Activated CD4-positive, alpha-beta T cell treated with anti-CD3 and anti-CD28 coated beads, Interleukin-2, amount 10 ng/mL, durations not matched to agents 7 days and 5 days (primary cell): ENCODE measurements at places on chromosomes 7 and 10. TPM values are rescaled to one million over a fixed set of nuclear protein-coding genes. Genes with fewer than 3 reads are reported as not detected.
A peak's percentile ranks its signal among the peaks of the same experiment; 100 is the strongest.

Gene TRIM50
- total RNA-seq, result not detected

GRCh38 chr7:20007510-20007909 lies 209.7 kb downstream of the MACC1 start:
- no peaks in the 10 kb centered on the region for H3K36me3 ChIP-seq
- H3K4me3 ChIP-seq, result no peak overlapping the region
- no peaks in the 10 kb centered on the region for H3K27me3 ChIP-seq
- H3K27ac ChIP-seq, result no peak overlapping the region
- DNase-seq, result no peak

Gene ITGB8
- not detected for total RNA-seq

GRCh38 chr7:4037877-4038276 lies 644.2 kb upstream of the FOXK1 start:
- DNase-seq, result no peak
- no peaks in the 10 kb centered on the region for H3K36me3 ChIP-seq
- no peak overlapping the region for H3K27ac ChIP-seq
- no peaks in the 10 kb centered on the region for H3K4me1 ChIP-seq

DNA sequence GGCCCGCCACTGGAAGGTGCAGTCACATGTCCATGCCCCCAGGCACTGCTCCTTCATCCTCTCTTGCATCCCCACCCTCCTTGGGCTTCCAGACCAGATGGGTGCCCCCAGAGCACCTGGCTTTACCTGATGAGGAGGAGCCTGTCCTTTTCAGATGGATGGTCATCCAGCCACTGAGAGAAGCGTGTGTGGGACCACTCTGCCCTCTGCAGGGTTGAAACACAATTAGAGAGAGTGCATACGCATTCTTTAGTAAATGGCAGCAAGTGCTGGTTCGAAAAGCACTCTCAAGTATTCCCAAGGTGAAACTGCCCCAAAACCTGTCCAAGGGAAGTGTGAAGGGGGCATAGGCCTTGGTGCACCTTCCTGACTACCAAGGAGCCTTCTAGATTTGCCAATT lies 41.6 kb downstream of the HBP1 start:
- no peak for DNase-seq
- no peaks in the 10 kb centered on the region for H3K27me3 ChIP-seq
- H3K4me1 ChIP-seq, result no peaks in the 10 kb centered on the region

Gene FXYD4
- total RNA-seq, result not detected

DNA sequence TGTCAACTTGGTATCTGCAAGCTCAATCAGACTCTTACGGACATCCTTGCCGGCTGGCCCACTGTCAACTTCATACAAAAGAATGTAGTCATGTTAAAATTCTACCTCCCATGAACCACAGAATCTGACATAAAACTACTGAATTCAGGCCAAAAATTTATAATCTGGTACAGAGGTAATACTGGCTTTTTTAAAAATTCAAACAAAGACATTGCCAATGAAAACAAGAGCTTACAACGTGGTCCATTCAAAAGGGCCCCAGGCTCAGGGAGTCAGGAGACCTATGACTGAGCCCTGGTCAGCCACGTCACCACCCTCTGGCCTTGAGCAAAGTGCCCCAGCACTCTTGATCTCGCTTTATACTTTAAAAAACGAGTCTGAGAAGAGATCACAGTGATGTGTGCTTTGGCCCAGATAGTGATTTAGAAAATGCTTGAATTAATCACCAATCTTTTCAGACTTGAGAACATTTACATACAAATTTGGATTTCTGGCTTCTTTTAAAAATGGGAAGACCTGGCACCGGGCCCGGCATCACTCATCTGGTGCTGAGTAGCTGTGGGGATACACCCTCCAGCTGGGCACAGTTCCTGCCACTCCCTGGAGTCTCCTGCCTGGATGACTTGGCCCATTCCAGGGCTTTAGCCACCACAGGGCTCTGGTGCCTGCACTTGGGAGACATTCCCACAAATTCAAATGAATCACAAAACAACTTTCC lies 94.1 kb downstream of the PIP4K2A start:
- H3K27ac ChIP-seq, result peak overlapping the region; percentile 60
- H3K4me1 ChIP-seq, result peaks cover 91% of the 10 kb centered on the region
- peaks cover 27% of the 10 kb centered on the region for H3K36me3 ChIP-seq
- DNase-seq, result no peak
- H3K27me3 ChIP-seq, result no peaks in the 10 kb centered on the region

- DNase-seq, result no peak
- no peak overlapping the region for H3K27ac ChIP-seq
- no peaks in the 10 kb centered on the region for H3K4me1 ChIP-seq
These were observed 66.5 kb downstream of the ANLN start for GRCh38 chr7:36456138-36456537.

DNA sequence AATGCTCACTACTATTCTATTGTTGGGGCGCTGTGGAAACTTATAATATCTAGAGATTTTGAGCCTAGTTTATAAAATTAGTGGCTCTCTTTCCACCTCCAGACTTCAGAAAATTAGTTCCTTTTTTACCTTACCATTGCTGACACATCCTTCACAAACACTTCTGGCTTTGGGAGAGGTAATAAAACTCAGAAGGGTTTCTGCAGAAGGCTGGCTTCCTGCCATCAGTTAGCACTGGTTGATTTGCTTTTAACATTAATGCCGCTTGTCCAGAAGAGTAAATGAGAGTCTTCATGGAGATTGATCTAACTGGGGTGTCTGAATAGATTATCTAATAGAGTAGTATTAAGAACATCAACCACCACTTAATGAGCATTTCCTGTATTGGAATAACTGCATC lies 20.3 kb downstream of the ACSM6 start:
- DNase-seq, result no peak
- H3K27me3 ChIP-seq, result peaks cover 4% of the 10 kb centered on the region
- no peaks in the 10 kb centered on the region for H3K36me3 ChIP-seq
- no peak overlapping the region for H3K27ac ChIP-seq
- no peak overlapping the region for H3K4me3 ChIP-seq
- no peaks in the 10 kb centered on the region for H3K4me1 ChIP-seq

DNA sequence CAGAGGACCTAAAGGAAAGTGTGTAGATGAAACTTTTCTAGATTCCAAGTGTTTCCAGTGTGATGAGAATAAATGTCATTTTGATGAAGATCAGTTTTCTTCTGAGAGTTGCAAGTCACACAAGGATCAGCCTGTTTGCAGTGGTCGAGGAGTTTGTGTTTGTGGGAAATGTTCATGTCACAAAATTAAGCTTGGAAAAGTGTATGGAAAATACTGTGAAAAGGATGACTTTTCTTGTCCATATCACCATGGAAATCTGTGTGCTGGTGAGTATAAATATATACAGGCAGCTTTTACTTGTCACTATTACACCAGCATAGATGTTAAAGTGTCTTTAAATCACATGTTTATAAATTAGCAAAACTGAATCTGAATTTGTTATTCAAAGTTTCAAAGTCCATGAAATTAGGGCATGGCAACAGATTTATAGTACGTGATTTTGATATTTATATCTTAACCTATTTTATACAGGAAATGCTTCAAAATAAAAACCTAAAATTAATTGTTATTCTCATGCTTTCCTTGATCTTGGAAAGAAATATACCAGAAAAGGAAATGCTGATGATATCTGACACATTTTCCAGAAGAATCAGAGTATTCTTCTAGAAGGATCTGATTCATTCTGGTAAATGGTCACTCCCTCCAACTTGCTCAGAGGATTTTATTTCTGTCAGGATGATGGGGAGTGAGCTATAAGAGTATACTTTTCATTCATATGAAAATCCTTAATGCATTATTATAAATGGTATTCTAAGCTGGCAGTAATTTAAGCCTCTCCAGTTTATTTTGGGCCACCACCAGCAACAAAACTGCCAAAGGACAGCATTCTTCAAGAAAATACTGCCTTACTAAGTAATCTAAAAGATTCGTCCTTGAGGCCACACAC lies 71.4 kb downstream of the ITGB8 start:
- H3K36me3 ChIP-seq, result no peaks in the 10 kb centered on the region
- no peak overlapping the region for H3K27ac ChIP-seq
- H3K4me3 ChIP-seq, result no peak overlapping the region
- no peak for DNase-seq
- no peaks in the 10 kb centered on the region for H3K4me1 ChIP-seq

Gene RADIL
- total RNA-seq, result 0.84 TPM

Gene GAD2
- total RNA-seq, result not detected

DNA sequence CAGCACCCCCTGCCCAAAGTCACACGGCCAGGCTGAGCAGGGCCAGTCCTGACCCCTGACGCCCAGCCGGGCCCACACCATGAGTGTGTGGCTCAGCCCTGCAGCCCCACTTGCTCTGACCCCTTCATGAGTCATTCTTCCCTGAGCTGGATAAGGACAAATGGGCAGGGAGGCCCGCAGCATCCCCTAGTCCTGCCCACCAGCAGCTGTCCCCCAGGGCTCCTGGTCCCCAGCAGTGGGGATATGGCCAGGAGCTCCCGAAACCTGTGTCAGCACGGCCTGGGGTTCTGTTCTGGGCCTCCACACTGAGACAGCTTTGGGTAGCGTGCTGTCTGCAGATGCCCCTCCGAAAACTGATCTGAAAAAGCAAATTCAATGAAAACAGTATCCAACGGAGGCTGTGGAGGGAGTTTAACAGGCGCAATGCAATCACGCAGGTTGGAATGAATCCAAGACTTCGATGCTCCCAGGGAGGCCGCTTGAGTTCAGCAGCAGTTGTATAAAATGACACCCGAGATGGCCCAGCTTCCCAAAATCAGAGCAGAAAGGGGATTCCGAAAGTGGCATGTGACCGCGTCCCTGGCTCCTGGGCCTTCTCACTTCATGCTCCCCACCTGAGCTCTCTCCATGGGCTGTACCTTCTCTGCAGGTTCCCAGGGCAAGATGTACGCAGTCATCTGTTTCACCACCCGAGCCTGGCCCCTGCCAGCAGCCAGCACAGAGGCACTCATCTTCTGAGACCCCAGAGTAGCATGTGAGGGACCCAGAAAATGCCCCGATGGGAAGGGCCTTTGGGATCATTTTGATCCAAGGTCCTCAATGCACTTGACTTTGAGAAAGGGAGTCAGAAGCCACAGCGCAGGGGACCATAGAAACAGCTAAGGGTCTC lies 214.1 kb downstream of the USP6NL start:
- H3K4me1 ChIP-seq, result peaks cover 35% of the 10 kb centered on the region
- H3K27ac ChIP-seq, result no peak overlapping the region
- peaks cover 2% of the 10 kb centered on the region for H3K27me3 ChIP-seq
- H3K4me3 ChIP-seq, result no peak overlapping the region

Gene LAMB1
- total RNA-seq, result not detected

GRCh38 chr7:67743501-67743900 lies 746.9 kb downstream of the TYW1 start:
- DNase-seq, result no peak
- no peak overlapping the region for H3K4me3 ChIP-seq
- no peaks in the 10 kb centered on the region for H3K36me3 ChIP-seq
- H3K27ac ChIP-seq, result no peak overlapping the region

- no peaks in the 10 kb centered on the region for H3K36me3 ChIP-seq
- DNase-seq, result no peak
- no peak overlapping the region for H3K27ac ChIP-seq
These were observed 81.8 kb downstream of the DIP2C start for GRCh38 chr10:607545-608185.

DNA sequence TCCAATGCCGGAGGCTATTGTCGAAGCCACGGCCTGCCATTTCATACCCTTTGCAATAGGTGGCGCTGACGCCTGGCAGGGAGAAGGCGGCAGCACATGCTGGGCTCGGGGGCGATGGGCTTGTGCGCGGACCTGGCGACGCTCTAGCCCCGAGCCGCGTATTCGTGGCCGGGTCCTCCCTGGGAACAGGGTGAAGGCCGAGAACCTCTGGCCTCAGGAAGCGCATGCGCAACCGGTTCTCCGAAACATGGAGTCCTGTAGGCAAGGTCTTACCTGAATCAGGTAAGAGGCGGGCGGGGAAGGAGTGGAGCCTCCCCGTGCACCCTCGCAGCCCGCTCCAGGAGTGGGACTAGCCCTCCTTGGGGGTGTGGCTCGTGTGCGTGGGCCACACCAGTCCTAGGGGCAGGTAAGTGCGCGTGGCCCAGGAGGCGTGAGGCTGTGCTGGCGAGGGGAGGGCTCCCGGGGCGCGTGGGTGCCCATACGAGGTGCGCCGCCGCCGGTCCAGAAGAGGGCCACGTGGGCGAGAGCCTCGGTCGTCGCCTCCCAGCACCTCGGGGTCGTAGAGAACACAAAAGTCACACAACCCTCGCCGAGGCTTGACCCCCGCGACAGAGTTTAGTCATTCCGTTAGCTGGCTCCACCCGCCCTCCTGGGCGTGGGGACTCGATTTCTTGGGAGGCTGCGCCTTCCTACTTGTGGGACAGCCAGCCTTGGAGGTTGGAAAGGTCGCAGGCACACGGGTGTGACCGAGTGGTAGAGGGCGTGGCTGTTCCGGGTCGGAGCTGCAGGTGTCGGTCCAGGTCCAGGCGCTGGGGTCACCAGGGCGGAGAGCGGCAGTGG lies 5.6 kb upstream of the MEST start:
- H3K4me3 ChIP-seq, result peak overlapping the region; percentile 61
- no peak overlapping the region for H3K27ac ChIP-seq
- DNase-seq, result peak; percentile 45

Gene SUMF2
- total RNA-seq, result 128 TPM

Gene GIMAP7
- total RNA-seq, result 244 TPM

Gene ZNF727
- 0.57 TPM for total RNA-seq

DNA sequence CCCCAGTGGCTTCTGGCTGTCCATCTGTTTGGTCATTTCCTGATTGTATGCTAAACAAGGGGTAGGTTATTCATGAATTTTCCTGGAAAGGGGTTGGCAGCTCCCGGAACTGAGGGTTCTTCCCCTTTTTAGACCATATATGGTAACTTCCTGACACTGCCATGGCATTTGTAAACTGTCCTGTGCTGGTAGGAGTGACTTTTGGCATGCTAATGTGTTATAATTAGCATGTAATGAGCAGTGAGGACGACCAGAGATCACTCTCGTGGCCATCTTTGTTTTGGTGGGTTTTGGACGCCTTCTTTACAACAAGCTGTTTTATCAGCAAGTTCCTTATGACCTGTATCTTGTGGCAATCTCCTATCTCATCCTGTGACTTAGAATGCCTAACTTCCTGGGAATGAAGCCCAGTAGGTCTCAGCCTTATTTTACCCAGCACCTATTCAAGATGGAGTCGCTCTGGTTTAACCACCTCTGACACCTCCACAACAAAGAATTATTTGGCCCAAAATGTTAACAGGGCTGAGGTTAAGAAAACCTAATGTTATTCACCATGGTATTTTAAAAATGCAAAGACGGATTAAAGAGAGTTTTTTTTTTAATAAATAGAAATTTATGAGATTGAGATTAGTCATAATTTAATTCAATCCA lies 2.4 kb upstream of the PTN start:
- H3K27ac ChIP-seq, result no peak overlapping the region
- no peak overlapping the region for H3K4me3 ChIP-seq
- H3K27me3 ChIP-seq, result peaks cover 12% of the 10 kb centered on the region
- H3K36me3 ChIP-seq, result no peaks in the 10 kb centered on the region
- H3K4me1 ChIP-seq, result no peaks in the 10 kb centered on the region

Gene ELOVL3
- total RNA-seq, result not detected

DNA sequence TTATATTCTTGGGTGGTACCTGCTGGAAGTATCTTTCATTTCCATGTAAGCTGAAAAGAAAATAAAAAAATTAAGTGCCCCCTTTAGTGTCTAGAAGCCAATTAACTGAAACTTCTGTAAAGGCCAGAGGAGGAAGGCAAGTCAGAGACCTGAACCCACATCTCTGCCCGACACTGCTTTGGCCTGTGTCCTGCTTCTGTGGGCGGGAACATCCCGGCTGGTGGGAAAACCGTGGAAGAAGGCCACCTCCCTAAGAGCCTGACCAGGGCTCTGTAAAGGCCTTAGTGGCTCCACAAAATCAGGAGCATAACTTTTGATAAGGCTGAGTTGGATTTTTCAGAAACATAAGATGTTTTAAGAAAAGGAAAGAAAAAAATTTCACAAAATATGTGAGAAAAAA lies 9.4 kb downstream of the CPXM2 start:
- DNase-seq, result no peak
- H3K4me3 ChIP-seq, result no peak overlapping the region
- no peaks in the 10 kb centered on the region for H3K36me3 ChIP-seq
- H3K27ac ChIP-seq, result no peak overlapping the region
- H3K4me1 ChIP-seq, result no peaks in the 10 kb centered on the region

Gene RBM20
- not detected for total RNA-seq

Gene IPMK
- total RNA-seq, result 4.8 TPM

Gene SOSTDC1
- total RNA-seq, result not detected
